ENCODE measurements at places on chromosomes 2 and 18.

DNA sequence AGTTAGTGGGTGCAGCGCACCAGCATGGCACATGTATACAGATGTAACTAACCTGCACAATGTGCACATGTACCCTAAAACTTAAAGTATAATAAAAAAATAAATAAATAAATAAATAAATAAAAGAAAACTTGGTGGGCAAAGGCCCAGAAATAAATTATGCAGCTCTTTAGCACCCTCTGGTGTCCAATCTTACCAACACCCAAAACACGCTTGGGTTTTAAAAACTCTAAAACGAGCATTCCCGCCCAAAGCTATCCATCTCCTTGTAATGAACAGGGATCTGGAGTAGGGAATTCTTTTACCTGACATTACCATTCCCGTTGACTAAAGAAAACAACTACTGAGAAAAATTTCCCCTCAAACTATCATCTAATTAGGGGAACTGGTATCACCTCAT, 2005.9 kb upstream of the CELF4 start:
- no peak for DNase-seq

DNA sequence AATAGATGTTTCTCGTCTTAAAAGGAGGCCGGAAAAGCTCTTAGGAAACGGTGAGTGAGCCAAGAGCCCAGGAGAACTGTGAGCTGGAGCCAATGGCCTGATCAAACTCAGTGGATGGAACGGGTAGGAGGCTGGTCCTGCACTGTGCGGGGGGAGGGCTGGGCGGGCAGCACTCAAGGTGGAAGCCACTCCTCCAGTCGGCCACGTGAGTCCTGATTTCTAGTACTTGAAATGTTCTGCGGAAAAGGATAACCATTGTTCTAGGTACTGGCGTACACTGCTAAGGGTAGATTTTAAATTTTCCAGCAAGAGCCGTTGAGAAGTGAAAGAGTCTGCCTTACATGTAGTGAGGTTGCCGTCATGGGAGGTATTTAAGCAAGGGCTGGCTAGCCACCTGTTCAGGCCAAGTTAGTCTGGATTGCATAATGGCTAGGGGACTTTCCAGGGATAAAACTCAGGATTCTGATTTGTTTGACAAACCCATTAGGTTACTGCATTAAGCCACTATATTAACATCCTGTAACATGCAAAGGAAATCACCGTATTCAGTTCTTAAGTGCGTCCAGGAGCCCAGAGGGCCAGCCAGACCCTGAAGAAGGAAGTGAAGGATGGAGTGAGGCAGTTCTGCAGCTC, 51.3 kb upstream of the ODC1 start:
- DNase-seq = no peak

DNA sequence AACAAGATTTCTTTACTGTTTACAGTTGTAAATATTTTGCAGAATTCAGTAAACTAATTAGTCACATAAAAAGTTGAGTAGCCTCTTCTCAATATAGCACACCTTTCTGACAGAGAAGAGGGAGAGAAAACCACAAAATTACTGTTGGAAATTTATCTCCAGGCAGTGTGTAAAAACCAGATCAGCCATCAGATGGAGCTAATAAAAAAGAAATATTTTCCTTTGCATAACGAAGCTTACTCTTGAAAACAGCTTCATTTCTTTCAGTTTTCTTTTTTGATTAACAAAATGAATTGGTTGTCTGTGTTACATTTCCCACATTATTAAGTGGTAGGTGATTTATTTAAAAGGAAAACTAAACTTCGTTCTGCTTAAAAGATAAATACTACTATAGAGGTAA, 259.3 kb upstream of the KCNJ3 start:
- no peak for DNase-seq

GRCh38 chr2:65885266-65885665, 452.9 kb upstream of the SPRED2 start:
- no peak for DNase-seq

- DNase-seq = no peak
Observed at GRCh38 chr18:64407606-64408005, 258.7 kb upstream of the LINC00305 start.

- DNase-seq = no peak
Observed at GRCh38 chr18:6543330-6543908, 128.7 kb upstream of the L3MBTL4 start.

DNA sequence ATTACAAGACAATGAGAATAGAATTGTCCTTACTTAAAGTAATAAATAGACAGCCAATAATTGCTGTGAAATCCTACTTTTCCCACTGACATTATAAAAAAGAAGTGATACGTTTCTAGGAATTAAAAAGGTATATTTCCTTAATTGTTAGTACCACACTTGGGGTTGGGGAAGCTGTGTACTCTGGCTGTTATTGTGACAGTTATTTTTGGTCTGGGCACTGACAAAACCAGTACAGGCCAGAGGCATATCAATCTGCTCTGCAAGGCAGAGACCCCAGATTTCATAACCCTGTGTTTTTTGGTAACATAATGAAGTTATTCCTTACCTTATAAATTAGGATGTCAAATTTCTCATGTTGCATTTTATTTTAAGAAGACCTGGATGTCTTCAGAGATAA, 66.5 kb downstream of the RAB10 start:
- no peak for DNase-seq

GRCh38 chr2:167127135-167127534, 238.9 kb downstream of the XIRP2 start:
- no peak for DNase-seq

- no peak for DNase-seq
Observed at GRCh38 chr2:217066510-217067270, 206.8 kb upstream of the TNP1 start.

DNA sequence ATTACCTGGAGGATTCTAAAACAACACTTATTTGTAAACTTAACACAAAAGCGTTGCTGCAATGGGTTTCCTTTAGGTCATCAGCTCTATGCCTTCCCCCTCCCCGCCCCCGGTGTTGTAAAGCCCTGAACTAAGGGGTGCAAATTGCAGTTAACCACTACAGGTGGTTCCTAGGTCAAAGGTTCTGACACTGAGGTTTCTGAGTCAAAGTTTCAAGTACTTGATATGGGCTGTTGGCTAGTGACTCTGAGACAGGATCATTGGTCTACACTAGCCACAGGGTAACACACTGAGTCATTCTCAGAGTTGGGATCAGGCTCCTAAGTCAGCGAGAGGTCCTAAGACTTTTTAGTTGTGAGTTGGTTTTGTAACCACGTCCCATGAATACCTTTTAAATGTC, 15.4 kb downstream of the IL1B start:
- DNase-seq = no peak

- no peak for DNase-seq
Observed at GRCh38 chr2:29606104-29607037, 315.0 kb downstream of the ALK start.

GRCh38 chr18:24600076-24600654, 139.7 kb downstream of the HRH4 start:
- DNase-seq = no peak

DNA sequence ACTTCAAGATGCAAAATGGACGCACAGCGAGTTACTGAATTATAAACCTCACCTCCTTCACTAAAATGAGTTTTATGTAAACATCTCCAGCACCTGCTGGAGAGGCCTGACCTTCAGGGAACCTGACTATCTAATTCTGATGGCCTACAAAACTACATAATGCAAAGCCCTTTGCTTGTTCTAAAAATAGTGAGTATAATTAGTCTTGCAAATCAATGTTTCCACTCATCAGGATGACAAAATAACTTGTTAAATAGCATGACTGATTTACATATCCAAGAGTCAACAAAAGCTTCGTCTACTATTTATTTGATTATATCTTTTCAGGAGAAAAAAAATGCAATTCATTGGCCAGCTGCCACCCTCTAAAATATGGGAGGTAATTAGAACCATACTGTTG, 326.3 kb upstream of the MC4R start:
- DNase-seq = no peak

DNA sequence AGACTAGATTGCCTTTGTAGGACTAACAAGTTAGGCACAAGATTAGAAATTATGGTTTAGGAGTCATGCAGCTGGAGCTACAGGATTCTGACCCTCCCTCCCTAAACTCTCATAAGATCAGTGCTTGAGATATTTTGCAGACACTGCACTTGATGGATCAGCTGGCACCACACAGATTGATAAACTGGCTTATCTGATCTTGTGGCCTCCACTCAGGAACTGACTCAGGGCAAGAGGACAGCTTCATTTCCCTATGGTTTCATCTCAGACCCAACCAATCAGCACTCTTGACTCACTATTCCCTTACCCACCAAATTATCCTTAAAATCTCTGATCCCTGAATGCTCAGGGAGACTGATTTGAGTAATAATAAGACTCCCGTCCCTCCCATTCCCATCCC, 152.3 kb downstream of the DIS3L2 start:
- no peak for DNase-seq

GRCh38 chr2:180319586-180320405, 312.7 kb upstream of the CWC22 start:
- DNase-seq = no peak

DNA sequence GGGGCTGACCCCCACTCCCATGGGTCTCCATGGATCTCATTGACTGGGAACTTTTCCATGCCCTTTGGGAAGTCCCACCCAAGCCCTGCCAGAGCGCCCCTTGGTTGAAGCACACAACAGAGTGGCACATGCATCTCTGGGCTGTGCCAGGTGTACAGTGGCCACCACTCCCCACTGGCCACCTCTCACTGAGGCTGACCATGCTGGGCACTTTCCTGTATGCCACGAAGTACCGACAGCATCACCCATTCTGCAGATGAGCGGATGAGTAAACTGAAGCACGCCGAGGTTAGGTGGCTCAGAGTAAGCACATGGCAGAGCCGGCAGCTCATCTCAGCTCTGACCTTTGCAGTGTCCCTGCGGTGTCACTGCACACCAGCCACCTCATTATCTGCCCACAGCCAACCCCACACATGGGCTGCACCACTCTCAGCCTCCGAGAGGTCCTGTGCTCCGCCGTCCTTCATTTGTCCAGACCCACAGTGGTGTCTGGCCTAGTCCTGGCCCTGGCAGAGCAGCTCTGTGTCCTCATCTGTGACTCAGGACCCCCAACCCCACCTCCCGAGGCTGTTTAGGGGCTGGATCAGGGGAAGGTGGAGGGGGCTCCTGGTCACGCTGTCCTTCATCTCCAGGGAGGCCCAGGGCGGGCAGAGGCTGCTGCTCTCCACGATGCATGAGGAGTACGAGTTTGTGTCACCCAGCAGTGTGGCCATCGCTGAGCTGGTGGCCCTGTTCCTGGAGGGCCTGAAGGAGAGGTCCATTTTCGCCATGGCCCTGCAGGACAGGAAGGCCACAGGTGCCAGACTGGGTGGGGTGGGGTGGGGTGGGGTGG, 18.0 kb upstream of the GPR17 start:
- no peak for DNase-seq

DNA sequence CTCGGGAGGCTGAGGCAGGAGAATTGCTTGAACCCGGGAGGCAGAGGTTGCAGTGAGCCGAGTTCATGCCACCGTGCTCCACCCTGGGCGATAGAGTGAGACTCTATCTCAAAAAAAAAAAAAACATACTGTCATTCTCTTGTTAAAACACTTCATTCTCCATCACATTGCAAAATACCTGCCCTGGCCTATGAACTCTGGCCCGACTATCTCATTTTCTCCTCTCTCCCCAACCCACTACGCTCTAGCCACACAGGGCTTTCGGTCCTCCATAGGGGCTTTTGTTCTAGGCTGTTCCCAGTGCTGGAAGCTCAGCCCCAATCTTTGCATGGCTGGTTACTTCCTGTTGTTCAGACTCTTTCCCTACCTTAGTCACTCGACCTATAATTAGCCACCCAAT, 10.3 kb downstream of the CEP76 start:
- no peak for DNase-seq

DNA sequence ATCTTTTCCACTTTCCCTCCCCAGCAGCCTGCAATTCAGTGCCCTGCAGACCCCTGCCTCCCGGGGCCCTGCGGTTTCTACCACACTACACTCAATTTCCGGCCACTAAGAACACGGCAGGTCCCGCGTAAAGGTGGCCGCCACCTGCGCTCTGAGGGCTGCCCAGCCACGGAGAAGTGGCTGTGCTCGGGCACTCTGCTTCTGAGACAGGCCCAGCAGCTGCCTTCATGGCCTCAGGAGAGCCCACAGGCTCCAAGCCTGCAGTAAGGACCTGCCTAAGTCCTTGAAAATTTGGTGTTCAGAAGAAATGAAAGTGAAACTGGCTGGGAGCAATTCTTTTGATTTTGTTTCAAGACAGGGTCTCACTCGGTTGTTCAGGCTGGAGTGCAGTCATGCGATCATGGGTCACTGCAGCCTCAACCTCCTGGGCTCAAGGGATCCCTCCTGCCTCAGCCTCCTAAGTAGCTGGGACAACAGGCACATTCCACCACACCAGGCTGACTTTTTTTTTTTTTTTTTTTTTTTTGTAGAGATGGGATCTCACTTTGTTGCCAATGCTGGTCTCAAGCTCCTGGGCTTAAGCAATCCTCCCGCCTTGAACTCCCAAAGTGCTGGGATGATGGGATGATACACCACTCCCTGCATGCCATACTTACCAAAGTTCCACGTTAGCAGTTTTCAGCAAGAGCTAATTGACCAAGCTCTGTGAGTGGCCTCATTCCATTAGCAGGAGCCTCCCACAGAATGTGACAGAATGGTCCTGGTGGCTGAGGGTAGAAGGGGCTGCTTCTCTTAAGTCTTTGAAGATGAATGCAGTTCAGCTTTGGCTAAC, 14.6 kb upstream of the ALPP start:
- no peak for DNase-seq

DNA sequence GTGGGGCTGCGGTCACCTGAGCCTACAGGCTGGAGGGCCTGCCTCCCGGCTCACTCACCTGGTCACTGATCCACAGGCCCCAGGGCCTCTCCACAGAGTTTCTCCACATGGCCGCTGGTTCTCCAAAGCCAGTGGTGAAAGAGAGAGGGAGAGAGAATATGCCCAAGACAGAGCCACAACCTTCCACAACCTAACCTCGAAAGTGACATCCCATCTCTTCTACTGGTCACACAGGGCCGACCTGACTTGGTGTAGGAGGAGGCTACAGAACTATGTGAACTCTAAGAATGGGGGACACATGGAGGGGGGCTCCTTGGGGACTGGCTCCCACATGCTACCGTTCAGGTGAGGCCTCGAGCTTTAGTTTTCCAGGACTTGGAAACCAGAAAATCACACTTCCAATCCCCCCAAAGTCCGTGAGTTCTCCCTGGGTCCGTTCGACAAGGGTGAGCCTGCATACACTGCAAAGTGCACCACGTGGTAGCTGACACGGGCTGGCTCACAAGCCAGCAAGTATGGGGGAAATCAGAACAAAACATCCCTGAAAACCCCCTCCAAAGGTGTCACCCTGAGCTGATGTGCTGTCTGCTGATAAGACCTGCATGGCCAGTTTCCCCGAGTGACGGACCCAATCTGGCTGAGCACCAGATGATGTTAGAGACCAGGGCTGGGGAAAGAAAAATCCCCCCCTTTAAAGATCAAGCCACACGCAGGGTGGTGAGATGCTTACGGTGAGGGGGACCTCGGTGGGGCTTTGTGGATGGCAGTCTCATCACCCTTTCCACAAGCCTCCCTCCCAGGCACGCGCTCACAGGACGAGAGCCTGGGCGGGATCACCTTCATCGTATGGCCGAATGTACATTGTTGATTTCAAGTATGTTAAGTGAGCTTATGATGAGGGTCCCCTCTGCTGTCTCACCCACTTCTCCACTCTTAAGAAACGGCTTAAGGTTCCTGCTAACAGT, 54.2 kb upstream of the SEMA4C start:
- no peak for DNase-seq

- DNase-seq = no peak
Observed at GRCh38 chr2:164485541-164485940, 135.7 kb downstream of the GRB14 start.

GRCh38 chr2:26471289-26471688, 6.6 kb downstream of the OTOF start:
- no peak for DNase-seq

- DNase-seq = no peak
Observed at GRCh38 chr2:52220393-52220792, 1188.5 kb upstream of the NRXN1 start.

All from stimulated activated CD4-positive, alpha-beta T cell treated with anti-CD3 and anti-CD28 coated beads, TNF-alpha, amount 100 ng/mL, for 4 hours (primary cell).